Esophagus muscularis mucosa (tissue), 4 donors: ENCODE measurements at places on chromosomes 6 and 20. TPM values are rescaled to one million over a fixed set of nuclear protein-coding genes. Genes with fewer than 3 reads are reported as not detected.
A peak's percentile ranks its signal among the peaks of the same experiment; 100 is the strongest.

The SIRT5 gene
- total RNA-seq = 14.5 TPM

The ETV7 gene
- 0.71 TPM for total RNA-seq

The ABHD16B gene
- not detected for total RNA-seq

The PSMF1 gene
- 91.5 TPM for total RNA-seq

The RGS17 gene
- 0.34 TPM for total RNA-seq

The MUC21 gene
- not detected for total RNA-seq

The HRH3 gene
- total RNA-seq = not detected

The SLC13A3 gene
- total RNA-seq = 0.63 TPM

The ERVFRD-1 gene
- total RNA-seq = 0.11 TPM

DNA sequence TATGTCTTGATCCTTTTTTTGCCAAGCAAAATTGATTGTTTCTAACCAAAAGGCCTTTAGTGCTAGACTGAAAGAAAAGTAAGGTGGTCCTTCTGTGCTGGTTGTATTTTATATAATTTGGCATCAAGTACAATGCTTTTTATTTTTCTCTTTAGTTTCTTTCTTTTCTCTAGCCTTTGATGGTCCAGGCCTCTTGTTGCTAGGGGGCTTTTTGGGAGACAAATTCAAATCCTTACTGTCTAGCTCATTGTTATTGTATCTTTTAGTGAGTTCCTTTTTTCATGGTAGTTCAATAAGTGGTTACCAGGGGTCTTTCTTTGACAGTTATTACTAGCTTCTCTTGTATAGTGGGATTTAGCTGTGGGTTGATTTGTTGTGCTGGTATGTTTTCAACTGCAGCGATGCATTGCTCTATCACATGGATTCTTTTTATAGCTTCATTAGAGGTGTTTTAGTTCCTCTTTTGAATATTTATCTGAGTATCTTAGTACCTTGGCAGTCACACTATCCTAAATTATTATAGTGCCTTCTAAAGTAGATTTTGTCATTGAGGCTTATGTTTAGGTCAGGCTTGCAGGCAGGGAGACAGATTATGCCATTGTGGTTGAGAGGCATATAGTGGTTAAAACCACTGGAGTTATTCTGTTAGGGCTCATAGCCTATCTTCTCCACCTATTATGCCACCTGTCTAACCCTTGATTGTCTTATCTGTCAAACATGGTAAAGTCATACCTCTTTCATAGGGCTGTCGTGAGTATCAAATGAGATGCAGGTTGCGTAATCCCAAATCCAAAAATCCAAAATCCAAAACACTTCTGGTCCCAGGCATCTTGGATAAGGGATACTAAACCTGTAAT is 49.5 kb downstream of the KCNS1 start:
- DNase-seq = no peak

GRCh38 chr6:108359901-108360882 is 65.3 kb downstream of the AFG1L start:
- DNase-seq = no peak

DNA sequence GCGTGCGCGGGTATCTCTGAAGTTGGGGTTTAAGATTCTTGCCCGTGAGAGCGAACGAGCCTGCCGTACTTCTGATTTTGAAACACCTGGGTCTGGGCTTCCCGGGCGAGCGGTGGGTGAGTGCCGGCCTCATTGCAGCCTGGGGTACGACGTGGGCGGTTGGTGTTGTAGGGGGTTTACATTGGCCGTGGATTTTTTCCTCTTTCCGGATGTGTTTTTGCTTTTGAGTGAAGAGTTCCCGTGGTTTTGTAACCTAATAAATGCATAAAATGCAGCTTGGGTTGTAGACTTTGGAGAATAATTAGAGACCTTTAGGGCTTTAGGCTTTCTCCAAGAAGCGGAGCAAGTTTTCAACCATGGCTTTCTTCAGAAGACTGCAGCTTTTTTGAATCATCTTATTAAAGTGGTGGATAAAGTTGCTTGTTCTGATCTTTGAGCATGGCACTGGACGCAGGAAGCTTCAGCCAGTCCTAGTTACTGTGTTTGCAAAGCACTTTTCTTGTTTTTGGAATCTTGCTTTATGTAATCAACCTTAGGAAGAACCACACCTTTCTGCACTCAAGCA is 314 bp downstream of the FARS2 start:
- DNase-seq = no peak

DNA sequence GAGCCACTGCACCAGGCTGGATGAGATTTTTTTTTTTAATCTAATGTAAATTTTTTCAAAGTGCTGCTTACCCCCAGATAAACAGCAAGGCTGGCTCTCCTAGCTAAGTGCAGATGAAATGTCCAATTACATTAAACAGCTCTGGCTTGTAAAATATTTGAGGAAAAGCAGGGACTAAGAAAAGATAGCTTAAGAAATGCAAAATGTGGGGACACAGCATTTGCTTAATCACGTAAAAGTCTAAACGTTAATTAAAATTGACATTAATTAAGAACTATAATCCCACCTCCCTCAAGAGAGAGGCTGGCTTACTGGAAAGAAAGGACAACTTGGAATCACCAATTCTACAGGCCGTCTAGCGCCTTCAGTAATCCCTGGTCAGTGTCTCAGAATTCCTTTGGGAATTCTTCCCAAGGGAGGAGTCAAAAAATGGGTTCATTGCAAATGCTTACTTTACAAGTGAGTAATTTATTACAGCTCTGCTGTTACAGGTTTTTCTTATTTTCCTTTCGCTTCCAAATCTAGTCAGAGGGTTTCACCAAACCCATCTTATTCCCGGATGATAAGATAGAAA is 13.6 kb upstream of the MARCKS start:
- no peak for DNase-seq

GRCh38 chr20:64188682-64189529 is 24.7 kb downstream of the MYT1 start:
- no peak for DNase-seq

GRCh38 chr6:62059901-62060300 is 226.1 kb downstream of the KHDRBS2 start:
- DNase-seq = no peak

DNA sequence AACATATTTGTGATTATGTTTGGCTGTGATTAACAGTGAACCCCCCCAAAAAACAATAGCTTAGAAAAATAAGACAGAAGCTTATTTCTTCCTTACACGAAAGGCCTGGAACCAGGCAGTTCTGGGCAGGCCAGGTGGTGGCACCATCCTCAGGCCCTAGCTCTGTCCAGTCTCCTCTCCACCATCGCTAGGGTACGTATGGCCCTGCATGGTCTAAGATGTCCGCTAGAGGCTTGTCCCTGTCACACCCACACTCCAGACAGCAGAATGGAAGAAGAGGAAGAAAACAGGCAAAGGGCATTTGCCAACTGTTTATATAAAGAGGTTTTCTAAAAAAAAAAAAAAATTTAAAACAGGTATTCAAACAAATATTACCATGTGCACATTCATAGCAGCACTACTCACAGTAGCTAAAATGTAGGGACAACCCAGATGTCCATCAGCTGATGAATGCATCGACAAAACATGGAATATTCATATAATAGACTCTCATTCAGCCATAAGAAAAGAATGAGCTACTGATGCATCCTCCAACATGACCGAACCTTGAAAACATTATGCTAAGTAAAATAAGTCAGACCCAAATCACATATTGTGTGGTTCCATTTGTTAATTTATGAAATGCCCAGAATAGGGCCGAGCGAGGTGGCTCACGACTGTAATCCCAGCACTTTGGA is 6.7 kb downstream of the TGM3 start:
- DNase-seq = no peak

DNA sequence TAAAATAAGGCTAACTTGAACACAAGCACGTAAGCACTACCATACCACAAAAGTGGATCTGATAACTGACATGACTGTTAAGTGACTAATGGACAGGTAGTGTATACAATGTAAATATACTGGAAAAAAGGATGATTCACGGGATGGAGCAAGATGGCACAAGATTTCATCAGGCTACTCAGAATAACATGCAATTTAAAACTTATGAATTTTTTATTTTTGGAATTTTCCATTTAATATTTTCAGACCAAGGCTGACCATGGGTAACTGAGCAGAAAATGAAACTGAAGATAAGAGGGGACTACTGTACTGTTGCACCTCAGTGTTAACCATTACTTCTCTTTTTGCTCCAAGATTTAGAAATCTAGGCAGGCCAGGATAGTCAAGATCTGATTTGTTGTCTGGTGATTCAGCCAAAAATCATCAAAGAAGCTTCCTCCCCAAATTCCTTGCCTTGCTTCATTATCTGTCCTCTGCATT is 45.4 kb downstream of the TPBG start:
- no peak for DNase-seq

DNA sequence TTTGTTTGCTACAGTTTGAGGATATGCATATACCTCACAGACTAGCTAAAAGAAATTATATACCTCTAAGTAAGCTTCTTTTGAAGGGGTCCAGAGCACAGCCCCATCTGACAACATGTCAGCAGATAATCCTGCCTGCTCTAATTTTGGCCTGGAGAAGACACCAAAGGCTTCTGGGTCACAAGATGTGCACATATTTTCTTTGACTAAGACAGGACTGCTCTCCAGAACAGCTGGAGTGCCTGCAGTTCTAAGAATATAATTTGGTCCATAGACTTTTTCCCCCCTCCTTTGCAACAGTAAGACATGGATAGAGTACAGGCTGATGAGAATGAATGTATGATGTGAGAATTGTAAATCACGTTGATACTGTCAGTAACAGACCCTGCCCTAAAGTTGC is 107.9 kb upstream of the KCNK16 start:
- peak; percentile 79 for DNase-seq

- DNase-seq = no peak
Measured at GRCh38 chr6:1739680-1740079, 130.0 kb downstream of the FOXC1 start.

- no peak for DNase-seq
Measured at GRCh38 chr6:11085758-11086435, 7.7 kb upstream of the SMIM13 start.

- no peak for DNase-seq
Measured at GRCh38 chr6:15628499-15629131, 34.2 kb downstream of the DTNBP1 start.

DNA sequence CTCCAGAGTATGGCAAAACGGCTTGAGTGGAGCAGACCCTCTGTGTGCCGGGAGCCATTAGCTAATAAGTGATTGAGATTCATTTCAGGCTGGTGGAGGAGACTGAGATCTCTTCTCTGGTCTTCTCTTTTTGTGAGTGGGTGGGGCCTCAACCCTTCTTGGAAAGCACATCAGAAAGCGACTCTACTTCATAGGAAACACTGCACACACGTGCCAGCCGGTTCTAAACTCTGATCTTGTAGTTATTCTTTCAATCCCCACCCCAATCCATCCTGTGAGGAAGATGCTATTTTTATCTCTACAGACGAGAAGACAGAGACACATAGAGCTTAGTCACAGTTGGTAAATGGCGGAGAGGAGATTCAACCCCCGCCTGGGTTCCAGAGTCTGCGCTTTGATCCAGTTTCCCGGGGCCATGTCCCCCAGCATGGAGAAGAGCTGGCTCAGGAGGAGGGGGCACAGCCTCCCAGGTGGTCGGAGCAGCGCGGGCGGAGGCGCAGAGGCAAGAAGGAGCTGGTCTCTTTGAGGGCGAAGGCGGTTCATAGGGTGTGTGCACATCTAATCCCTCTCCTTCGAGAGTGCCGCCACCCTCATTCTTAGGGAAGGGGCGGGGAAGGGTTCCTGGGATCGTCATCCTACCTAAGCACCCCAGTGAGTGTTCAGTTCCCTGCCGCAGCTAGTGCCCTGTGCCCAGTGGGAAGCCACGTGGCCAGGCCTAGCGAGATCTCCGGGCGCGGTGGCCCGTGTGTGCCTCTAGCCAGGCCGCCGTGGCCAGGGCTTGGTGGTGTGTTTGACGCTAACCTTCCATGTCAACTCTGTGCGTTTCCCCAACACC is 49.0 kb upstream of the TAGAP start:
- no peak for DNase-seq

- no peak for DNase-seq
Measured at GRCh38 chr6:138162111-138162954, 594 bp downstream of the ARFGEF3 start.

GRCh38 chr6:158645064-158646022 is 800 bp upstream of the DYNLT1 start:
- peak; percentile 70 for DNase-seq
